ENCODE measurements at places on chromosomes 3 and 15. TPM values are rescaled to one million over a fixed set of nuclear protein-coding genes. Genes with fewer than 3 reads are reported as not detected.

DNA sequence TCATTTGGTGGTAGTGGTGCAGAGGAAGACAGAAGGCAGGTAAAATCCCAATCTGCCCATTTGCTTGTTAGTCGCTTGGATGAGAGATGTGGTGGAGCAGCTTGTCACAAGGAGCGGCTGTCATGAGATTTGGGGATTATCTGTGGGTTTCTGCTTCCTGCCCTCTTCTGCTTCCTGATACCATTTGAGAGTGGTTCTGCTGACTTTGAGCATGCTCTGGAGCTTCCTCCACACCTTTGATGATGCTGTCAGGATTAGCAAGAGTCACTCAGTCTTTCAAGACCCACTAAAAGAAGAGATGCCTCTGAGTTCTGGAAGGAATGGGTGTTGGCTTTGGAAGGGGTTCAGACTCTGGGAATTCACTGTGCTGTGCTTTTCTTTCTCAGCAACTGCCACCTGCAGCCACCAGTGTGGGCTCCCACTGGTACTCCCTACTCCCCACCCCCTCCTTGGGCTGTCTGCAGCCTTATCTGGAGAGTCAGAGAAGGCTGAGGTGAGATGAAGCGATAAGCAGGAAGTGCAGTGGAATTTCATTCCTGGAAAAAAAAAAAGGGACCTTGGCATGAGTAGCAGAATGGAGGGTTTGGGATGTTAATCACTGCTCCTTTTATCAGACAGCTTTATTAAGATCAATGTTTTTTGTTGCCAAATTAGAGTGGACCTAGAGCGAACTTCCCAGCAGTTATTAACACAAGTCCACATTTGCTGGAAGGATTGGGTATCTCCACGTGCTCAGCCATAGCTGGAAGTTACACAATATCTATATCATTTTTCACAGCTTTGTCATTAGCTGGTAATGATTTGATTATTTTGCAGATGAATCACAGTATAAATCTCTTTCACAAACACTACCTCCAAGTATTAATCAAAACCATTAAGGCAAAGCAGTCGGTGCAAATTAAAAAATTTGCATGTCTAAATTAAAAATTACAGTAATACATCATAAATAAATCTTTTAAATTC is 233.0 kb upstream of the SATB1 start:
- H3K27me3 ChIP-seq = no peaks in the 10 kb centered on the region
- DNase-seq = no peak
- no peaks in the 10 kb centered on the region for H3K4me1 ChIP-seq
- H3K27ac ChIP-seq = no peak overlapping the region

The SQOR gene
- 0.95 TPM for total RNA-seq

DNA sequence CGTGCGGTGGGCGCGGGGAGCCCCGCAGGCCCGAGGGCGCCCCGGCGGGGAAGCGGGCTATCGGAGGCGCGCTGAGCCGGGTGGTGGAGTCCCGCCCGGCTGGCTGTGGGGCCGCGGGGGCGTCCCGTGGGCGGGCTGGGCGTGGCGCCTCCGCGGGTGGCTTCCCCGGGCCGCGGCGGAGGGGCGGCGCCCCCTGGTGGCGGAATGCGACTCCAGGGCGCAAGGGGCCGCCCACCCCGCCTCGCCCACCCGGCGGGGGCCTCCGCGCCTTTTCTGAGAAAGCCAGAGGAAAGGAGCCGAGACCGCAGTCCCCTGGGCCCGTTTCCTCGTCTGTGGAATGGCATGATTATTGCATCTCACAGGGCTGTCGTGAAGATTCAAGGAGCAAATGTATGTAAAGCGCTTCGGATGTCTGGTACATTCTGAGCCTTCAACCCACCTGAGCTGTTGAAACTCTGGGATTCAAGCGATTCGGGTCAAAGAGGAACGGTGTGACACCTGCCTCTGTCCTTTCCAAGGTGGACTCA is 31.9 kb upstream of the RAB6B start:
- no peaks in the 10 kb centered on the region for H3K4me1 ChIP-seq
- H3K27ac ChIP-seq = no peak overlapping the region
- peak overlapping the region; percentile 46 for H3K4me3 ChIP-seq
- peak; percentile 69 for DNase-seq

GRCh38 chr3:186896006-186896405 is 34.3 kb upstream of the ST6GAL1 start:
- DNase-seq = no peak
- H3K36me3 ChIP-seq = no peaks in the 10 kb centered on the region
- no peak overlapping the region for H3K27ac ChIP-seq
- H3K4me3 ChIP-seq = no peak overlapping the region
- H3K4me1 ChIP-seq = no peaks in the 10 kb centered on the region
- H3K27me3 ChIP-seq = no peaks in the 10 kb centered on the region

The DUT gene
- 122 TPM for total RNA-seq
